ENCODE measurements at places on chromosomes 5 and 9.

- peak; percentile 81 for DNase-seq
Measured at GRCh38 chr5:56415356-56415765, 182.2 kb upstream of the ANKRD55 start.

- no peak for DNase-seq
Measured at GRCh38 chr5:142235870-142236672, 88.8 kb downstream of the SPRY4 start.

- DNase-seq, result no peak
Measured at GRCh38 chr5:157020511-157021222, 38.2 kb downstream of the HAVCR1 start.

- no peak for DNase-seq
Measured at GRCh38 chr9:19998823-19999455, 210.1 kb upstream of the SLC24A2 start.

GRCh38 chr9:111298731-111299598, 31.1 kb downstream of the OR2K2 start:
- DNase-seq, result peak; percentile 62

- no peak for DNase-seq
Measured at GRCh38 chr5:127826011-127826410, 122.8 kb downstream of the CCDC192 start.

DNA sequence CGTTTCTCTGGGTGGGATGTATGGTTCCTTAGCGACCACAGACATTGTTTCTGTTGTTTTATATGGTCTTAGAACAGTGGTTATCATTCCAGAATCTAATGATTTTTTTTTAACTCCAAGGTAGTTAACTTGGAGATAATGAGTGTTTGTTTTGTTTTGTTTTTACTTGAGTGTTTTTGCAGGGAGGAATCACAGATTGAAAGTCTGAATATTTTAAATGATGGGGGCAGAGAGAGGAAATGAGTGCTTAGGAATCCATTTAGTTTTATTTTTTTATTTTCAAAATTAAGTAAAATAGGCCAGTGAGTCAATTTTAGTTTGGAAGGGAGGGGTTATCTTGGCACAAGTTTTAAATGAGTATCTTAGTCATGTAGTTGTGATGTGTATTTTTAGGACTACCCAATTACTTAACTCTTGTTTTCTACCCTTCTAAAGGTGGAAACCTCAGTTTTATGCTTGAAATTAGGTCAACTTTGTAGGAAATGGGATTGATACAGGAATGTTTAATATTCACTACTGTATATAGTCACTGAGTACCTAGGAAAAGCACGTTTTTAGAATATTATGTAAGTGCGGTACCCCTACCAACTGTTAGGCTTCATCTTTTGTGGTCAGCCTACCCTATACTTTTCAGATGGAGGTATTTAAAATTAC, 2.0 kb downstream of the UBE2R2 start:
- DNase-seq, result no peak

DNA sequence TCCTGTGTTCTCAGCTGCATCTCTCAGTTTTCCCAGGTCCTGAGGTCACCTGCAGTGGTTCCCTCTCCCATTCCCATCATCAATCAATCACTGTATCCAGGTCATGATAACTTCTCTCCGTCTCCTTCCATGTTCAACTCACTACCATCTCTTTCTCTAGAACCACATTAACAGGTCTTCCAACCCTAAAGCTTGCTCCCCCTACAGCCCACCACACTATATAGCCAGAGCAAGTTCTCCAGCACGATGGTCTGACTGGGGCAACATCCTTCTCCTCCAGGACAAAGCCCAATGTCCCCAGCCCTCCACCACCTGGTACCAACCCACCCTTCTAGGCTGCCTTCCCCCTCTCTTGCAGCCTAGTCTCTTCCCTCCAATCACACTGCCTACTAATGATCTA, 241.6 kb downstream of the CDK5RAP2 start:
- DNase-seq, result no peak

GRCh38 chr9:113221800-113222481, 597 bp downstream of the SLC31A1 start:
- DNase-seq, result no peak

- DNase-seq, result peak; percentile 78
Measured at GRCh38 chr5:63401436-63402046, 560.7 kb downstream of the HTR1A start.

GRCh38 chr5:172942556-172942955, 16.7 kb upstream of the RPL26L1 start:
- DNase-seq, result no peak

DNA sequence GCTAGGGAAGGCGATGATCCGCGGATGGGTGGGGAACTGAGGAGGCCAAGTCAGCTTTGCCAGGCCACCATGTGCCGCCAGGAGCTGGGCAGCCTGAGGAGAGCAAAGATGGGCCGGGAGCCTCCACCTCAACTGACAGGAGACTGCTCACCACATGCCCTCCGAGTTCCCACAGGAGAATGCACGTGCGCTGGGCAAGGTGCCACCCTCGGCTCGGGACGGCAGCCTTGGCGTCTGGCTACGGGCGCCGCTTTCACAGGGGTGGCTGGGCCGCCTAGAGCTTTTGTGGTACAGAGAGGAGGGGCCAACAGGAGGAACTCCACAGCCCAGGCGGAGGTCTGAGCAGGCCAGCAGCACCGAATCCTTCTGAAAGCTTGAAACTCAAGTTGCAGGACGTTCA, 5.3 kb upstream of the TBC1D9B start:
- no peak for DNase-seq

GRCh38 chr5:150399524-150400211, 13.0 kb downstream of the CD74 start:
- DNase-seq, result no peak

DNA sequence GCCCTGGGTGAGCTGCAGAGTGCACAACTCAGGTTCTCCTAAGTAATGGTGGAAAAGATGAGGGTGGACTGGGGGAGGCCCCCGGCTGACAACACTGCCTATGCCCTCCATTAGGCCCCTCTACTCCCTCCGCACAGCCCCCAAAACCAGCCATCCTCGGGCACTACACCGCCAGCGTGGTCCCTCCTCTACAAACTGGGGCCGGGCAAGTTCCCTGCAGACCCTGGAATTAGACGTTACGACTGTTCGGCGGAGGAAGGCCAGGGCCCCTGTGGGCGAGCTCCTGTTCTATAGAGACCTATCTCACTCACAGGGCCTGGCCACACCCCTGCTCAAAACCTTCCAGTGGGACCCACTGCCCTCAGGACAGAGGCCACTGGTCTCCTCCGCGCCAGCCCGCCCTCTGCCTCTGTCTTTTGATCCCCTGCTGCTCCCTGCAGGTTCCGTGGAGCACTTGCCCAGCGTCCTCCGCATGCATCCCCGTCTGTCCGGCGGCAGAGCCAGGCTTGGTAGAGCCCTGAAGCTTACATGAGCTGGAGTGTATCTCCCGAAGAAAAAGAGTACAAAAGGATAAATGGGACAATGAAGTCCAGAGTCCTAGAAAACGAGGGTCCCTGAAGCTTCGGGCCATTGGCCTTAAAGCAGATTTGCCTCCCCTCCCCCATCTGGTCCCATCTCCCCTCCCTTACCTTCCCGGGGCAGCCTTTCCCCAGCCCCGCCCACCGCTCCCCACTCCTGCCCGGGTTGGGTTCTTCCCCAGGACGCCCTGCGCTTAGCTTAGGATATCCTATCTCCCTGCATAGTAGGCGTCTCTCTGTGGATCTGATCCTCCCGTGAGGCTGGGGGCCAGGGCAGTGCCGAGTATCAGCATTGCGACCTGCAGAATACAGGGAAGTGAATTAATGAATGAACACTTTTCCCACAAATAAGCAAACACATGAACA, 71.3 kb downstream of the HRH2 start:
- DNase-seq, result no peak

GRCh38 chr5:68290847-68291246, 75.3 kb downstream of the PIK3R1 start:
- DNase-seq, result no peak

- DNase-seq, result no peak
Measured at GRCh38 chr5:39423331-39423751, 1.4 kb downstream of the DAB2 start.

DNA sequence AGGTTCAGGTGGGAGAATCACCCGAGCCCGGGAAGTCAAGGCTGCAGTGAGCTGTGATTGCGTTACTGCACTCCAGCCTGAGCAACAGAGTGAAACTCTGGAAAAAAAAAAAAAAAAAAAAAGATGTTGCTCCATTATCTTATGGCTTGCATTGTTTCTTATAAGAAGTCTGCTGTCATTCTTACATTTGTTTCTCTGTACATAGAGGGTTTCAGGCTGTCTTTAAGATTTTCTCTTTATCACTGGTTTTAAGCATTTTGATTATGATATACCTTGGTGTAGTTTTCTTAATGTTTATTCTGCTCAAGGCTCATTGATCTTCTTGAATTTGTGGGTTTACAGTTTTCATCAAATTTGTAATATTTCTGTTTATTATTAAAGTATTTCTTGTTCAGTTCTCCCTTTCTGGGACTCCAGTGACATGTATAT, 35.2 kb downstream of the MVB12B start:
- no peak for DNase-seq

DNA sequence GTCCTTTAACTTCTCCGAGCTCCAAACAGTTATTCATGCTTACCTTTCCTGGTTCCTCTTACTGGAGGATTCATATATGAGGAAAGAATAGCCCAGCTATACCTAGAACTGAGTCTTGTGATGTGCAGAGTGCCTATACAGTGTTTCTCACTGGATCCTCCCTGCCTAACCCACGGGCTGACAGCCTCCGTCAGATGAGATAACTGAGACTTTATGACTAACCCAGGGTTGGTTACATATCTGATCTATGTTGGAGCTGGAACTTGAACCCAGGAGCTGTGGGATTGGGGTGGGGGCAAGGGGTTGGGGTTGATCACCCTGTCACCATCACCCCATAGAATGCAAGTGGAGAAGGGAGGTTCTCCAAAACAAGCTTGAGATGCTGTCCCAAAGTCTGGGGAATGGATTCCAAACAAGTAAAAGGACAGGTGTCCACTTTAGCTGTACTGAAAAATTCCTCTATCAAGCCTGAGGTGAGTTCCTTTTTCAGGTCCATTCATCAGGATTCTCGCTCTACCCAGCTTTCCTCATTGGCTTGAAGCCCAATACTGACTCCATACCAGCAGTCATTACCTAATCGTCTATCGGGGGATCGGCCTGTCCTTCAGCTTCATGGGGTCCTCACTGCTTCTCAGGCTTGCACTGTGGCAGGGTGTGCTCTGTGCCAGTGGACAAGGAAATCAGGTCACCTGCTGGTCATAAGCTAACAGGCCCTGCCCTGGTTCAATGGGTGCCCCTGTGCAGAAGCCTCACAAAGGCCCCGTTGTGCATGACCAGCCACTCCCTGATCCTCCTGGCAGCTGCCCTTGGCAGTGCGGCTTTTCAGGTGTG, 100.6 kb downstream of the ARHGAP26 start:
- no peak for DNase-seq

GRCh38 chr9:97501177-97501971, at the start of gene TMOD1:
TSS of gene TMOD1 (plus strand) at chr9:97501666. CDS start at chr9:97524189, 22,523 bp downstream.
- DNase-seq, result peak; percentile 78

DNA sequence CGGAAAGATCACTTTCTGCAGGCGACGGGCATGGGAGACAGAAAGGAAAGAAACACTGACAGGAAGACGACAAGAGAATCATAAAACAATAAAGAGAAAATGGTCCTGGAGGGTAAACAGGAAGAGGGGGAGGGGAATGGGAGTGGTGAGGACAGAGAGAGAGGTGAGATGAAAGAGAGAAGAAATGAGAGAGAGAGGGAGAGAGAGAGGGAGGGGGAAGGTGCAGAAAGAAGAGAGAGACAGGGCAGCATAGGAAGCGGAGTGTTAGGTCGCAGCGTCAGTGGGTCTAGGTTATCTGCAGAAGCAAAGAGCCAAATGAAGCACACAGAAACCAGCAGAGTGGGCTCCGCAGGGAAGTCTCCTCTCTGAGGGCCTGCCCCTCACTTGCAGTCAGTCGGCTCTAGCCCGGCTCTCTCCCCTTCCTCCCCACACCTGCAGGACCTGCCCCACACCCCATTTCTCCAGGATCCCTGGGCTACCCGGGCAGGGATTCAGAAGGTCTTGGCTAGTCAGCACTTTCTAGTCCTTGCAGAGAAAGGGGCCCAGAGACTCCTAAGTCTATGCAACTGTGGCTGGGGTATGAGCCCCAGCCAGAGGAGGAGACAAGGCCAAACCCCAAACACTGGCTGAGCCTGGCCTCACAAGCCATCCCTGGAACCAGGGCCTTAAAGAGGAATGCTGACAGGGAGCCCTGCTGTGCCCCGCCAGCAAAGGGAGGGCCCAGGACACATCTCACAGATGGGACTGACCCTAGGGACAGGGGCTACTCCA, 29.7 kb upstream of the MEIKIN start:
- no peak for DNase-seq

- DNase-seq, result no peak
Measured at GRCh38 chr5:72741805-72742204, 74.7 kb upstream of the TNPO1 start.

DNA sequence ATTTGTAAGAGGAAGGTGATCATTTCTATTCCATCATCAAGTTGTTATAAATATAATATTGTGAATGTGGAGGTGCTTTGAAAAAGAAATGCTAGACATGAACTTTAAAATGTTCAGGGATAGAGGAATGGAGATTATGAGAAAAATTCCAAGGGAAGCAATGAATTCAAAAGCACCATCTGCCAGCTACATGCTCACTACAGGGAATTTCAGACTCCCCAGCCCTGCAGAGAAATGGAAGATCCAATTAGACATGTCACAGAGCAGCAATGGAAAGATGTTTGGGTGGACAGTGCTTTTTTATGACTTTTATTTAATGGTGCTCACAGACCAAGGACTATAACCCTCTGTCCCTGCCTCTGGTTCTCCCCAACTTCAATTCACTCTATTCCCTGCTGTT, 209.7 kb downstream of the ESM1 start:
- no peak for DNase-seq

- no peak for DNase-seq
Measured at GRCh38 chr5:147689426-147689825, 93.1 kb downstream of the JAKMIP2 start.

DNA sequence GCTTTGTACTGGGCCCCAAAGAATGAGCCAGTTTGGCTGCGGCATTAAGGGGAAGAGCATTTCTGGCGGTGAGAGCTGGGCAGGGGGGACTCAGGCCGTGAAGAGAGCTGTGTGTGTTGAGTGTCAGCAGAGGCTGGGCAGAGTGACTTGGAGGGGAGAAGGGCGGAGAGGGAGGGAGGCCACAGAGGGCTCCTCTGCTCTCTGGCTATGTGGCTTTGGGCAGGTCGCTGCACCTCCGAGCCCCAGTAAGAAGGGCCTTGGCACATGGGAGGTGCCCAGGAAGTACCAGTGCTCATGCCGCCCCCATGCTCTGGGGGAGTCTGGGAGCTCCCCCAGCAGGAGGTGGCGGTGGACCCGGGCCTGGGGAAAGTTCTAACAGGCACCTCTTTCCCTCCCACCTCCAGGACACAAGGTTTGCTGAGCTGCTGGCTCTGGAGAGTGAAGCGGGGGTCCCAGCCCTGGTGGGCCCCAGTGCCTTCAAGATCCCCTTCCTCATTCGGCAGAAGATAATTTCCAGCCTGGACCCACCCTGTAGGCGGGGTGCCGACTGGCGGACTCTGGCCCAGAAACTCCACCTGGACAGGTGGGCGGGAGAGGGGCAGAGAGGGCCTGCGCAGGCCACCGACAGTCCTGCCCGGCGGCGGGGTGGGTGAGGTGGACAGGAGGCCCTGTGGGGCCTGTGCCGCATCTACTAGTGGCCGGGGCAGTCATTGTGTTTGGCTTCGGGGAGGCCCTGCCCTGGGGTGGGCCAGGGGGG, 20.1 kb downstream of the HK3 start:
- DNase-seq, result no peak

GRCh38 chr5:67181648-67182221, 14.9 kb downstream of the CD180 start:
- DNase-seq, result no peak

- DNase-seq, result no peak
Measured at GRCh38 chr5:10351199-10351905, 2.1 kb upstream of the MARCHF6 start.
